ENCODE measurements at places on chromosomes 6 and 20. TPM values are rescaled to one million over a fixed set of nuclear protein-coding genes. Genes with fewer than 3 reads are reported as not detected.

DNA sequence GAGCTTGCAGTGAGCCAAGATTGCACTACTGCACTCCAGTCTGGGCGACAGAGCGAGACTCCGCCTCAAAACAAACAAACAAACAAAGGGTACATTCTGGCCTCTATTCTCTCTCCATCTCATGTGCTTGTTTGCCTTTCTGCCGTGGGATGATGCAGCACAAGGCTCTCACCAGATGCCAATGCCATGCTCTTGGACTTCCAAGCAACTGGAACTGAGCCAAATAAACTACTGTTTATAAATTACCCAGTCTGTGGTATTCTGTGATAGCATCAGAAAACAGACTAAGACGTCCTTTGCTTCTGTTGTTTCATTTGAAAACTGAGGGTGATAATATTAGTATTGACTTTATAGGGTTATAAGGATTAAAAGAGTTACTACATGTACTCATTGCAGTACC lies 3.6 kb upstream of the BRD2 start:
- no peak for DNase-seq

The BHLHE23 gene
- not detected for total RNA-seq

DNA sequence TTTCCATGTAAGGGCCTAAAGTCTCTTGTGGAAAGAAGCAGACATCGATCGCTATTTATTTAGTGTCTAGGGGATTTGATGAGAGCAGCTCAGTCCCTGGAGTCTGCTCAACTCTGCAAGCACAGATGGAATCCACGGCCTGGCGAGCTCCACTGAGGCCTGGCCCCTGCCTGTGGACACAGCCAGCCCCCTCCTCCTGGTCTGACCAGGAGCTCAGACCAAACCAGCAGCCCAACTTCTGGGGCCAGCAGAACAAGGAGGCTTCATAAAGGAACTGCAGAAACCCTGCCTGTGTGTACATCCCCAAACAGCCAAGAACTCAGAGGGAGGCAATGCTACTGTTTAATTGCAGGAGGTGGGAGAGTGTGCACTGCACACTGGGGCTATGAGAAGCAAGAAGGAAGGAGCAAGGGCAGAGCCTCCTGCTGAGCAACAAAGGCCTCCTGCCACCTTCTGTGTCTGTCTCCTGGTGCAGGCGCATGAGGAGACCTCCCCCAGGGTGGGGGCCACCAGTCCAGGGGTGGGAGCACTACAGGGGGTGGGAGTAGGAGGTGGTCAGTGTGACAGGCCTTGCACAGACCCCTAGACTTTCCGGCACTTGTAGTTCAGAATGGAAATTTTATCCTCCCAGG lies 3.8 kb downstream of the CST5 start:
- no peak for DNase-seq

DNA sequence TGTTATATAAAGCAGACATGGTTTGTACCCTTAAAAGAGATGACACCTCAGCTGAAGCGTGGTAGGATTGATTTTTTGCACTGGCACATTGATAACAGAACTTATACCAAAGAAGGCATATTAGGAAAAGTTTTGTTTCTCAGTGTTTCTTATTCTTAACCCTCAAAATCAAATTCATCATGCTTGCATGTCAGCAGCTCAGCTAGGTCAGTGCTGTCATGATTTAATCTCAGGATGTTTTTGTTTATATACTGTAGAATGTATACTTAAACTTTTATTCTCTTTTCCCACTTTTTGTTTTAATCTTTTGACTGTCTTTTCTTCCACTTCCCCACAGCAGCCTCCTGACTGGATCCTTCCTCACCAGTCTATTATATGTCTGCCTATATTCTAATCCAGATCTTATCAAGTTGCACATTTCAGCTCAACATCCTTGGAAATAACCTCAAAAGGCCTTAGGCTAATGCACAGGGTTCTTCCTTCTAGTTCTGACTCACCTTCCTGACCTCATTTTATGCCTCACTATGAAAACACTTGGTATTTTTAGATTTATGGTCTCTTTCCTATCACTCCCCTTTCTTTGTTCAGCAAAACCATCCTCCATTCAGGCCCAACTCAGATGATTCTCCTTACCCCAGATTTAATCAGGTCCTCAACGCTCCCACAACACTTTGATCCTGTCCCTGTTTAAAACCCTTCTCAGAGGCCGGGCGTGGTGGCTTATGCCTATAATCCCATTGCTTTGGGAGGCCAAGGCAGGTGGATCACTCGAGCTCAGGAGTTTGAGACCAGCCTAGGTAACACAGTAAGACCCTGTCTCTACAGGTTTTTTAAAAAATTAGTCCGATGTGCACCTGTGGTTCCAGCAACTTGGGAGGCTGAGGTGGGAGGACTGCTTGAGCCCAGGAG lies 7.2 kb downstream of the HEBP2 start:
- no peak for DNase-seq

DNA sequence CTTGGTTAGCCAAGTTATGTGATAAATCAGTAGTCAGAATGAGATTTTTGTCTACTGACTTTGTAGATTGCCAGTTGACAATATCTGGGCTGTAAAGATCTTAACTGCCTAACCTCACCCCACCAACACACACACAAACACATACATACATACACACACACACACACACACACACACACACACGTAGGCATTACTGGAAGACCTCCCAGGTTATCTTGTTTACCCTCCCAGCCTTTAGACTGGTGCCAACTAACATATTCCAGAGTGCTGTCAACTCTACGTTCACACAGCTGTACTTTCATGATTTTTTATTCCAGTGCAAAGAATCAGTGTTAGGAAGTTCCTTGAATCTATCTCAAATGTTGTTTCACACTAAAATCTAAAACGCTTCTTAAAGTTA lies 38.9 kb downstream of the BMP5 start:
- no peak for DNase-seq

DNA sequence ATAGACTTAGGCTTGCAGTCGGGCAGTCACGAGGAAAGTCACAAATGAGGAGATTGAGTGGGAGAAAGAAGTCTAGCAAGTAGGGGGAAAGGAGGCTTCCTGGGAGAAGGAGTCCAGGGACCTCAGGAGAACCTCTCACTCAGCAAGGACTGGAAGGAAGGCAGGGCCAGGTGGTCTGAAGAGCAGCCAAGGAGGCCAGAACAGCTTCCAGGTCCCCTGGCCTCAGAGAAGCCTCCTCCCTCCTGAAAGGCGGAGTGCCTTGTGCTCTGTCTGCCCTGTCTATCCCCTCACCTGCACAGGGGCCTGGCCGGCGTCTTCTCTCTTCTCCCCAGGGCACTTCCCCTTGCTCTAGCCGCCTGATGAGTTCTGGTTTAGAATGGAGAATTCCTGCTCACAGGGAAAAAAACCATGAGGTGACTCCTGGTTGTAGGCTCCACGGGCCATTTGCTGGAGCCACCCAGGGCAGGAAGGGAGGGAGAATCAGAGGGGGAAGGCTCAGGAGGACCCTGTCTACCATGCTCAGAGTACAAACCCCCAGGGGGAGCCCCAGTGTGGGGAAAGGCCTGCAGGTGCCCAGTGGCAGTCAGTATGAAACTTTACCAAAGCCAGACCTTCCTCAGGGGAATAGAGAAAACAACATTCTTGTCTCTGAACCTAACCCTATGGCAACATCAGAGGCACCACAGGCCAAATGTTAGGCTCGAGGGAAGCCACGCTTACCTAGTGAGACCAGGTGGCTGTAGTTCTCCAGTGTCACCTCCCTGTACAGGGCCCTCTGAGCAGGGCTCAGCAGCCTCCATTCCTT lies 11.2 kb downstream of the ZNF337 start:
- no peak for DNase-seq

The MOXD1 gene
- total RNA-seq: 0.32 TPM

The OPRL1 gene
- total RNA-seq: 0.22 TPM

DNA sequence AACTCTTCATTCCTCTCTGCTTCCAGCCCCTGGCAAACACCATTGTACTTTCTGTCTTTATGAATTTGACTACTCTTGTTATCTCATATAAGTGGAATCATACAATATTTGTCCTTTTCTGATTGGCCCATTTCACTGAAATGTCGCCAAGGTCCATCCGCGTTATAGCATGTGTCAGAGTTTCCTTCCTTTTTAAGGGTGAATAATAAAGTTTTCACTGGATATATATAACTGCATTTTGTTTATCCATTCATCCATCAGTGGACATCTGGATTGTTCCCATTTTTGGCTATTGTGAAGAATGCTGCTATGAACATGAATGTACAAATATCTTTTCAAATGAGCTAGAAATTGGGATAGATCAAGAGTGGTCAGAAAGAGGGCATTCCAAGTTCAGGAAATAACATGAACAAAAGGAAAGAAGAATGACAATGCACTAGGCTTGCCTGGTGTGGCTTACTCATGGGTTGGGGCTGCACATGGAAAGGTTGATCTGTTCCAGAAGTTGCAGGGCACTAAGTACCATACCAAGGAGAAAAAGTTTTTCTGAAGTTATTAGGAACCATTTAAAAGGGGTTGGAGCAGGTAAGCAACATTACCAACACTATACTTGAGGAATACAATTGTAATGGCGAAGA lies 10.0 kb upstream of the L3MBTL3 start:
- no peak for DNase-seq

- DNase-seq: no peak
These were observed 157.5 kb upstream of the PMEPA1 start for GRCh38 chr20:57867181-57867803.
